ENCODE measurements at places on chromosomes 16 and 17.
A peak's percentile ranks its signal among the peaks of the same experiment; 100 is the strongest.

GRCh38 chr17:12421077-12421476 lies 244.6 kb upstream of the MYOCD start:
- no peak for DNase-seq

GRCh38 chr16:57265850-57266530 lies 18.5 kb downstream of the PLLP start:
- peak; percentile 83 for DNase-seq

DNA sequence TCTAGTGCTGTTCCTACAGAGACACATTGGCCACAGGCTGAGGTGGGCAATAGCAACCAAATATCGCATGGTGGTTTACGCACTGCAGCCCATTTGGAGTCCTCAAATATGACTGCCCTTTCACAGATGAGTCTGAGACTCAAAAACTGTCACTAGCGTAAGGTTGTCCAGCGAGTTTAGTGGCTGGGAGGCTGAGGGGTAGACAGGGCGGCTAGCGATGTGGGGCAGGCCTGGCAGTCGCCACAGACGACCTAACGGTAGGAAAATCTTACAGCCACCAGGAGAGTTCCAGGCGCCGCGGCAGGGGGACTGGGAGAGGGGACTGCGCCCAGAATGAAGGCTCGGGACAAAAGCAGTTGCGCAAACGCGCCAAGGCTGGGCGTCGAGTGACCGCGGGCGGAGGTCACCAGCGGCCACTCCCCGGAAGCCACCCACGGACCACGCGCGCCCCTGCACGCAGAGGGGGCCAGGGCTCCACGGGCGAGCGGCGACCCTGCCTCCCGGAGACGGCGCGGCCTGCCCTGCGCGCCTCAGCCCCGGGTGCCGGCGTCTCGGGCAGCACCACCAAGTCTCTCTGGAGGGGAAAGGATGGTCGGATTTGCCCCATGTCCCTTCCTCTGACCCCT lies 699 bp upstream of the MAP1LC3B start:
- DNase-seq = no peak

DNA sequence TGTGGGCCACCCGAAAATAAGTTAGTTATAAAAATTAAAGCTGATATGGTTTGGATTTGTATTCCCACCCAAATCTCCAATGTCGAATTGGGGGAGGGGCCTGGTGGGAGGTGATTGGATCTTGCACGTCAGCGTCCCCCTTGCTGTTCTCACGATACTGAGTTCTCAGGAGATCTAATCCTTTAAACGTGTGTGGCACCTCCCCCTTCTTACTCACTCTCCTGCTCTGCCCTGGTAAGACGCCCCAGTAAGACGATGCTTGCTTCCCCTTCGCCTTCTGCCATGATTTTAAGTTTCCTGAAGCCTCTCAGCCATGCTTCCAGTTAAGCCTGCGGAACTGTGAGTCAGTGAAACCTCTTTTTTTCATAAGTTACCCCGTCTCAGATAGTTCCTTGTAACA lies 35.4 kb downstream of the SYCE1L start:
- no peak for DNase-seq

DNA sequence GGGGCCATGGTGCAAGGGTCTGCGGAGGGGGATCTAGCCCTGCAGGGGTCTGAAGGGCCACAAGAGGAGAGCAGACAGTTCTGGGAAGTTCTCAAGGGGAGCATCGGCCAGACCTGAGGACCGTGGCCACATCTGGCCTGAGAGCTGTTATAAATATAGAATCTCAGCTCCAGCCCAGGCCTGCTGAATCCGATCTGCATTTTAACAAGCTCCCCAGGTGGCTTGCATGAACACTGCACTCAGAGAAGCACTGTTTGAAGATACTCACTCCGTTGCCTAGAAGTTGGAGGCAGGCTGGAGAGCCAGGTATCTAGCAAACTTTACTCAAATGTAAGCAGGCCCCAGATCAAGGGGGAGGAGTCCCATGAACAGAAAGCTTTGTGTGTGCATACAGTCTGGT lies 61.3 kb downstream of the NKD1 start:
- DNase-seq = no peak

Measured in head of caudate nucleus (tissue), 42 donors.